GOT3 (cell line): ENCODE measurements at places on chromosomes 4 and X.

- DNase-seq: no peak
Observed at GRCh38 chr4:153346563-153346962, 2.1 kb downstream of the MND1 start.

DNA sequence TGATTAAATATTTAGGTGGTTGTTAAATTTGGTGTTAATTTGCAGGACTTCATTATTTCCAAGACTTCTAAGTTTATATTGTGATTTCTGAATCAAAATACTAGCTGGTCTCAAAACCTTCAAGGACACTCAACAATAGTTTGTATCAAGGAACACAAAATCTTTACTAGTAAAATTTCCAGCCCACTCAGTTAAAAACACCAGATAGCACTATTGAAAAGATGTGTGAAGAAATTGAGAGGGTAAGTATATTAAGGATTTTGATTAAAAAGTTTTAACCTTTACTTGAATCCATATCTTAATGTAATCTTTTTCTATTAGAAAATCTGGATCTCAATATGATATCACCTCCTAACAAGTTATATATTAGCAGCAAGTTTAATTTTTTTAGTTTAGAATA lies 89.3 kb upstream of the UGT8 start:
- no peak for DNase-seq

- DNase-seq: no peak
Observed at GRCh38 chr4:74410272-74410671, 34.7 kb upstream of the AREG start.

- DNase-seq: no peak
Observed at GRCh38 chr4:32417113-32417704, 1697.0 kb downstream of the PCDH7 start.

- DNase-seq: no peak
Observed at GRCh38 chr4:105840426-105841174, 54.7 kb upstream of the NPNT start.
